ENCODE measurements at places on chromosomes 2 and 18.

- DNase-seq, result no peak
These were observed 6.9 kb upstream of the ANXA4 start for GRCh38 chr2:69734854-69735544.

DNA sequence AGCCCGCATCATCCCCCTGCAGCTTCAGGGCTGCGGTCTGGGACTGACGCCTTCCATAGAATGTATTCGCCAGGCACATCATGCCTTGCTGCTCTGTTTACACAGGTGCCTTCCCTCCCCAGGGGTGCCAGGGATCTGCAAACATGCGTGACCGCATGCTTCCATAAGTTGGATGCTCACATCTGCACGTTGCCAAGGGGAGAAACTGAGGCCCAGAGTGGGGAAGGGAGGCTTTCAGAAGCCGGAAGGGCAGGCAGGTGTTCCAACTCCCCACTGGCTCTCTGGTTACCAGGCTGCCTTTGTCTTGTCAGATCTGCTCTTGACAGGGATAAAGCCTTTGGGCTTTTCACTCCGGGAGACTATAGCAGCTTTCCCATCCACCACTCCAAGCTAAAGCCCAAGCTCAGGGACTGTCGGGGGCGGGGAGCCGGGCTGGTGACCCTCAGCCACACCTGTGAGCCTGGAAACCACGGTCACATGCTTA lies 125.8 kb upstream of the TNP1 start:
- no peak for DNase-seq

DNA sequence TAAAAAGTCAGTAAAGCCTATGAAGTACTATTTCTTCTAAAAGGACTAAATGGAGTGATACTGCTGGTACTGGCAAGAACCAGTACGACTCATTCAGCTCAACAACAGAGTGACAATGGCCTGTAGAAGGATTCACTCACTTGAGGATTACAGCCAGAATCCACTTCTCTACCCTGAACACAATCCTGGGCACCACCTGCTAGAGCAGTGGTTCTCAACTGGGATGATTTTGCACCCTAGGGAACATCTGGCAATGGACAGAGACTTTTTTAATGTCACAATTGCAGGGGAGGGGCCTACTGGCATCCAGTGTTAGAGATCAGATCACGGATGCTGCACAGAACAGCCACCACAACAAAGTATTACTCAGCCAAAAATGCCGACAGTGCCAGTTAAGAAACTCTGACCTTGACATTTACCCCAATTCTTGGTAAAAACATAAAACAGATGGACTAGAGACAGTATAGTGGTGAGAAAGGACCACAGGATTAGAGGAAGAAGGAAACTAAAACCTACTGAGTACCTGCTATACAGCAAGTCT lies 5.0 kb downstream of the SPIRE1 start:
- no peak for DNase-seq

GRCh38 chr18:11204020-11204419 lies 54.7 kb upstream of the PIEZO2 start:
- DNase-seq, result no peak

- no peak for DNase-seq
These were observed 591 bp upstream of the LDLRAD4 start for GRCh38 chr18:13217971-13218367.

GRCh38 chr2:121663434-121663833 lies 14.2 kb upstream of the CLASP1 start:
- DNase-seq, result no peak

GRCh38 chr2:56286936-56287335 lies 103.1 kb downstream of the CCDC85A start:
- no peak for DNase-seq

- DNase-seq, result no peak
These were observed 23.6 kb downstream of the INPP5D start for GRCh38 chr2:233083782-233084181.

DNA sequence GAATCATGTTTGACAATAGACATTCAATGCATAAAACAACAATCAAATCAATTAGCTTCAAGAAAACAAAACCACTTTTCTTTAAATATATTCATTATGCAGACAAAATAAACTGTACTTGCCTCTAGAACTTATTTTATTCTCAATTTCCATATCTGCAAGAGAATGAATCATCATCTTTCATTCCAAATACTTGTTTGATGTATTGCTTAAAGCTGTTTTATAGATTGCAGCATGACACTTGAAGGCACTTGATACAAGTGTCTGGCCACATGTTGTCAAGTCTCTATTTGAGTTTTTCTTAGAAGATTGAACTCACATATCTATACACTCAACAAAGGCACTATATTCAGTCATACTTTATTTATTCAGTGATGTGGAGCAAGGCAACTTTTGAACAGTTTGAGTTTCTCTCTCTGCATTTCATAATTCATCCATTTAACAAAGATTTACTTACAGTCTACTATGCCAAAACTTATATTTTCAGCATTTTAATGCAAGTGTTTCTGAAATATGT lies 38.7 kb upstream of the DDX18 start:
- DNase-seq, result no peak

Measured in GM04503 (cell line).